CD8-positive, alpha-beta T cell (primary cell): ENCODE measurements at places on chromosomes 3 and 15.

DNA sequence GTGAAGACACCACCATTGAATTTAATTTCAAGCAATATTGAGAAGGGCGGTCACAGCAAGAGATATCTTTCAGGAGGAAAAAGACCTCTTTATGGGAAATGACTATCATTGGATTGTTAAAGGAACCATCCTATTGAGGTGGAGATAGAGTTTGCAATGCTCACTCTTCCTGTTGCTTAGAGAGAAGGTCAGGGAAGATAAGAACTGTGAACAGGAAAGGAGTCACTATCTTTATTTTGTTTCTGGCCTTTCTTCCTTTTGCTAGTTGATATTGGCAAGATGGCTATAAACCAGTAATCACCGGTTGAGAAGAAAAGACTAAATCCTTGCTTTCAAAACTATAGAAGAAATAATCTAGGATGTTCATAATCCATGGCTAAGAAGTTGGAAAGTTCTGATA lies 112.1 kb upstream of the TMEM108 start:
- no peak for DNase-seq

DNA sequence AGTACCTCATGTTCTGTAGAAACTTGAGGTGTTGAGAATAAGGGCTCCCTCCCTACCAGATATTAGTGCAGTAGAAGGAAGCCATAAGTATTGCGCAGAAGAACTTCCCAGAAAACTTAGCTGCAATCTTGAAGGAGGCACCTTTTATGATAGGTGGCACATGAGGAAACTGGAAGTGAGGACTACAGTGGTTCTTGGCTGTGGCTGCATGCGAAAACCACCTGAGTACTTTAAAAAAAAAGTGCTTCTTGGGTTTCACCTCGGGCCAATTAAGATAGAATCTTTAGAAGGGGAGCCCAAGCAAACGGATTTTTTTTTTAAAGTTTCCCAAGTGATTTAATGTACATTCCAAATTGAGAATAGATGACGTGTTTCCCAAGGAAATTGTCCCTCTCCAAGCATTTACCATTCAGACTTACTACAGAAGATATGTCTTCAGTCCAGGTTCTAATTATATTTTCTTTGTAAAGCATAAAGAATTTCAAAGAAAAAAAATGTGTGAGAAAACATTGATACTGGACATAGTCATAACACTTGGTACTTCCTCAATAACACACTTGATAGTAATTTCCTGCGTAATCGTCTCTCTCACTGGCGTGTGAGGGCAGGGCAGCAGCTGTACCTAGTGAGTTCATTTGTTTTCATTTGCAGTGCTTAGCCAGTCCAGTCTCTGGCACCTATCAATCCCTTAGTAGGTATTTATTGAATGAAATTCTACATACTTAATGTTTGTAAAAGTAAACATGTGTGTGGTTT lies 12.3 kb upstream of the NR1I2 start:
- no peak for DNase-seq

GRCh38 chr3:51734572-51734907 lies 27.7 kb downstream of the GRM2 start:
- no peak for DNase-seq

GRCh38 chr15:77866186-77866585 lies 211.3 kb downstream of the TBC1D2B start:
- no peak for DNase-seq

DNA sequence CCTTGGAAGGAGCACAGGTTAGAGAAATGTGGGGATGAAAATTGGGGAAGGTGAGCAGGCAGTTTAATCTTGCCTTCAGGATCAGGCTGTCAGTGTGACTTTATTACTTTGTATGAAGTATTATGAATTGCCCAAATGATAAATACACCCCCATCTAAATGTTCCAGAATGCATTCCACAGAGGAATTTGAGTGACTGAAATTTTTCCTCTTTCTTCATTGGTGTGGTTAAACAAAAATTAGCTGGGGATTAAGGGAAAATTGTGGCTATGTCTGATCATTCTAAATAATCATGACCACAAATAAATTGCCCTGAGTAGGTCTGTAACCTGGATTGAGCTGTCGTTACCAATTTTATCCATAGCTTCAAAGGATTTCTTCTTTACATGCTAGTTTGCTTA lies 33.5 kb downstream of the FAM98B start:
- DNase-seq, result no peak

GRCh38 chr15:88344786-88345185 lies 88.2 kb upstream of the NTRK3 start:
- no peak for DNase-seq

GRCh38 chr3:115990669-115991068 lies 367.4 kb downstream of the GAP43 start:
- DNase-seq, result no peak

- DNase-seq, result no peak
Observed at GRCh38 chr15:70589221-70589620, 174.1 kb downstream of the UACA start.

GRCh38 chr3:139534992-139535879 lies 4.3 kb downstream of the RBP1 start:
- DNase-seq, result no peak

DNA sequence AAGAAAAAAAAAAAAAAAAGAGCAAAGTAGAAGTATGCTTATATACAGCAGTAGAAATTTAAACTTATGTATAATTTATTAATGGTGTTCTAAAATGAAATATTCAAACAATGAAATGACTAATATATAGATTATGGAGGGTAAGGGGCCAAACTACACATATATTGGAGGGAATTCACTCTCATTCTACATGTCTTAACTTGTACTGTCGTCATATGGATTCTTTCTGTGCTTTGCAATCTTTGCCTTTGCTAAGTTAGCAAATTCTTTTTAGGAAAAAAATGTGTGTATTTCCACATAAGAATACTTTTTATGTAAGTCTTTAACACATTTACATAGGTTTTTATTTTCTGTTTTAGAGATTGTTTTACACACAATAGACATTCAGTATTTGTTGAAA lies 118.9 kb upstream of the MBNL1 start:
- DNase-seq, result no peak

DNA sequence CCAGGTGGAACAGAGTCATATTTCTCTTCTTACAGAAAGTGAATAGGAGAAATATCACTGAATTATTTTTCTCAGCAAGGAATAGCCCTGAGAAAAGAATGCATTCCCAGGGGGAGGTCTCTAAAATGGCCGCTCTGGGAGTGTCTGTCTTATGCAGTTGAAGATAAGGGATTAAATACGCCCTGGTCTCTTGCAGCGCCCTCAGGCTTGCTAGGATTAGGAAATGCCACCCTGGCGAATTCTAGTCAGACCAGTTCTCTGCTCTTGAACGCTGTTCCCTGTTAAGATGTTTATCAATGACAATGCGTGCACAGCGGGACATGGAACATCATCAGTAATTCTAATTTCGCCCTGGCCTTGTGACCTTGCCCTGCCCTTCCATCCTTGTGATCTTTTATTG lies 949.0 kb upstream of the SEMA6D start:
- DNase-seq, result no peak

- no peak for DNase-seq
Observed at GRCh38 chr15:37698679-37699078, 235.8 kb upstream of the TMCO5A start.

- no peak for DNase-seq
Observed at GRCh38 chr3:158571969-158572765, 1.2 kb downstream of the MLF1 start.

DNA sequence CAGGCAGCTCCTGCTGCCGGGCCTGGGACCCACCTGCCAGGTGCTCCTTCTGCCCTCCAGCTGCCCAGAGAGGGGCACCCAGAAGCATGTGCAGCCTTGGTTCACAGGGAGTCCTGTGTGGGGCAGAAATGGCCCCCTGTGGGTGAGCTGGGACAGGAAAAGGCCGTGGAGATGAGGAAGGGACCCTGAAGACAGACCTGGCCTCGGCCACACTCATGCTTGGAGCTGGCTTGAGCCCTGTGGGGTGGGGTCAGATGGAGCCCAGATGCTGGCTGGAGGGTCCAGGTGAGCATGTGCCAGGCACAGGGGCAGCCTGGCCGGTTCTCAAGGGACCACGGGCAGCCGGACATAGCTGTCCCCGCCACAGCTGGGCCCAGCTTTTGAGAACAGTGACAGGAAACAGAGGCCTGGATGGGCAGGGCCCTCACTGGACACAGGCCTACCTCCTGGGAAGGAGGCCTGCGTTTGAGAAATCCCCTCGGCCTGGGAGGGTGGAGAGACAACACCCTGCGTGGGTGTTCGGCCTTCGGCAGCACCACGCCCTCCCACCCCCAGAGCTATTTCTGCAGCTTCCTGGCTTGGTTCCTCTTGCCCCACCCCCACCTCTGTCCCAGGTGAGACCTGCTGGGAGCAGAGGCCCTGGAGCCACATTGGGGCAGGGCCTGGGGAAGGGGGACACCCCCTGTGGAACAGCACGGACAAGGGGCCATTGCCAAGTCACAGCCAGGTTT lies 132.6 kb upstream of the MEF2A start:
- DNase-seq, result no peak

GRCh38 chr15:36903922-36904556 lies 196.3 kb downstream of the MEIS2 start:
- DNase-seq, result no peak

DNA sequence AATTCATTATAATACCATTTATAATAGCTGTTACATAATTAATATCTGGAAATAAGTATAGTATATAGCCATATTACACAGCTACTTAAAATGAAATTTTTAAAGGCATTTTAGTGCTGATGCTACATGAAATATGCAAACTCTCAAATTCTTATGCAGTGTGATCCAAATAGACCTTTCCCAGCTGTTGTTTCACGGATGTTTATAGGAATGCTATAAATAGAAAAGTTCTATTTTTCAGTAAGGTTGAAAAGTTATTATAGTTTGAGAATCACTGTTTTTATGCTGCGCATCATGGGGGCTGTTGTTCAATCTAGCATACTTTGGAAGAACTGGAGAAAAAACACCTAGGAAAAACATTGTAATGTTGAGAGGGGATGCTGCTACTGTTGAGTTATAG lies 147.7 kb upstream of the TRIM42 start:
- DNase-seq, result no peak

DNA sequence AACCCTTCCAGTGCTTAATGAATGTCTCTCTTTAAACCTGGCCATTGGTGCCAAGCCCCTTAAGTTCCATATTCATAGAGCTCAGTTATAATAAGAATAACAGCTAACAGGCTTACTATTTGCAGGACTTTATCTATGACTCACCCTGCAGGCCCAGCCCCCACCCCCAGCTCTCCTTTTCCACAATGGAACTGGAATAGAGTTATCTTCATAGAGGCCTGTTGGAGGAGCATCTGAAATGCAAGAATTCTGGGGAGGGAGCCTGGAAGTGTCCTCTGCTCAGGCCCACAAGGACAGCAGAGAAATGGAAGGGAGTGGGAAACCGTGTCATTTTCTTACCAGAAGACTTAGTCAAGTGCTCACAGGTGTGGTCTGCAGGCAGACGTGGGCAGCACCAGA lies 52.8 kb downstream of the SEMA5B start:
- DNase-seq, result no peak

DNA sequence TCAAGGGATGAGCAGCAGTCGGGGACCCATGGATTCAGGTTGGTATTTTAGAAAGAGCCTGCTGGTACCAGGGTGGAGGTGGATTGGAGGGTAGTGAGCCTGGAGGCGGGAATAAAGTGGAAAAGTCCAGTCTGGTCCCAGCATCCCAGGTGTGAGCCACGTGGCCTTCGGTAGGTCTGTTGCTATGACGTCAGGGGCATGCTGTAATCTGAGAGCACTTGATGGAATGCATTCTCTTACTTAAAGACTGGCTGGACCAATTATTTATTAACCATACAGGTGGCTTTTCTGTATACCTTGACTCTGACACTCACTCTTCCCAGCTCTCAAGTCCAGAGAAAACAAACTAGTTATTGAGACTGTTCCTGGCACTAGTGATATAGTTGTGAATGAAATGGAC lies 389.9 kb upstream of the RGMA start:
- DNase-seq, result no peak

DNA sequence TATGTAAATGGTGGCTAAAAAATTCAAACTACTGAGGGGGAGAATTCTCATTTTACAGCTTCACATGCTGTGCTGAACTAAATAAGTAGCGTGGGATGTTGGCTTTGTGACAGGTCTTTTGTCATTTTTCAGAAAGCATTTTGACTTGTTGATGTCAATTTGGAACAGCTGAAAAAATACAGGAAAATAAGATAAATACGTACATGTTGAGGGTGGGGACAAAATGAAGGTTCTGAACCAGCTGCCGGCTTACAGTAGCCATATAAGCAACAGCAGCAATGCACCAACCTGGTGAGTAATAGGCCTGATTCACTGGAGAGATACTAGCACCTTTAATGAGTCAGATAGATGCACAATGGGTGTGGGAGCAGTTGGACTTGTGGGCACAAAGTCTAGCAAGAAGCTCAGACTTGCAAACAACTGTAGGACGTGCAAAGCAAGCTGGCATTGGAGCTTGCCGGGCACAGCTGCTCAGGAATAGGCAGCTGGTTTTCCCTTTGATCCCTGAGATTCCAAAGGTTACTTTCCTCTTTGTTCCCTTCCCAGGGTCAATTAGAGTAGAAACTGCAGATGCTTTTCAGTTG lies 12.9 kb downstream of the B3GNT5 start:
- no peak for DNase-seq

DNA sequence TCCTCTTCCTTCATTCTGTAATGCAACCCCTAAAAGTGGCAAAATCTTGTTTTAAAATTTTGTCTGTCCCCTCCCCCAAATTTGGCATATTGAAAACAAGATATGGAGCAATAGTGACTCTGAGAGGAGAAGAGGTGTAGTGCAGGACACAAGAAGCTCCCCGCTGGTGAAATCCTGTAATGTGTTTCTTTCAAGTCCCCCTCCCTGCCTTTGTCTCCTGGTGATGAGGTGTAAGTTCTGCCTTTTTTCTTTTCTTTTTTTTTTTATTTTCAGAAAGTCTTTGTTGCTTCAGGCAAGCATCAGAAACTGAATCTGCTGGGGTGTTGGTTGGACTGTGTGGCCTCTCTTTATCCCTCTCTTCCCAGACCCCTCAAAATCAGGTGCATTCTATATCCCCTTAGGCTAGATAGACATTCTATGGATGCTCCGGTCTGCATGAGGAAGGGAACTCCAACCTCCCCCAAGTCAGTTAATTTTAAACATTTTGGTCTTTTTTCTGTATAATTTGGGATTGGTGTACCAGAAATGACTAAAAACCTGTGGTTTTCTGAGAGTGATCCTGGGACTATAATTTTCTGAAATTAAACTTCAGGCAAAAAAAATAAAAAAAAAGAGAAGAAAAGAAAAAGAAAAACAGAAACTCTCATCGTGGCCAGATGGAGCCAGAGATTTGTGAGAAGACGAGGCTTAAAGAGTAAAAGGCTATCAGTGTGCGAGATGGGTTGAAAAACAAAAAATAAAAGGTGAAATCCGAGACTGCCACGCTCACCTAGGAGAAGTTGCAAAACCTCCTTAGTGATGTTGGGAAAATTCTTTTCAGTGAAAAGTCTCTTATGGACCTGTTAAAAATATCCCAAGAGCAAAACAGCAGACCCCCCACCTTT lies 21.4 kb downstream of the ACKR2 start:
- DNase-seq, result no peak

- no peak for DNase-seq
Observed at GRCh38 chr3:124850633-124851032, 36.5 kb downstream of the ITGB5 start.

GRCh38 chr15:33985287-33985686 lies 17.0 kb downstream of the CHRM5 start:
- DNase-seq, result no peak

GRCh38 chr3:71423151-71423906 lies 160.2 kb downstream of the FOXP1 start:
- no peak for DNase-seq

- DNase-seq, result no peak
Observed at GRCh38 chr15:64285871-64286270, 70.1 kb downstream of the CSNK1G1 start.

- no peak for DNase-seq
Observed at GRCh38 chr15:94400526-94401298, 169.4 kb downstream of the MCTP2 start.

GRCh38 chr3:112598731-112599130 lies 36.9 kb downstream of the SLC35A5 start:
- DNase-seq, result no peak
